ENCODE measurements at places on chromosomes 11 and 22.

GRCh38 chr11:58573451-58574104 lies 2.1 kb downstream of the LPXN start:
- DNase-seq, result peak; percentile 73

- DNase-seq, result no peak
Measured at GRCh38 chr11:14873632-14874031, 18.4 kb downstream of the CYP2R1 start.

DNA sequence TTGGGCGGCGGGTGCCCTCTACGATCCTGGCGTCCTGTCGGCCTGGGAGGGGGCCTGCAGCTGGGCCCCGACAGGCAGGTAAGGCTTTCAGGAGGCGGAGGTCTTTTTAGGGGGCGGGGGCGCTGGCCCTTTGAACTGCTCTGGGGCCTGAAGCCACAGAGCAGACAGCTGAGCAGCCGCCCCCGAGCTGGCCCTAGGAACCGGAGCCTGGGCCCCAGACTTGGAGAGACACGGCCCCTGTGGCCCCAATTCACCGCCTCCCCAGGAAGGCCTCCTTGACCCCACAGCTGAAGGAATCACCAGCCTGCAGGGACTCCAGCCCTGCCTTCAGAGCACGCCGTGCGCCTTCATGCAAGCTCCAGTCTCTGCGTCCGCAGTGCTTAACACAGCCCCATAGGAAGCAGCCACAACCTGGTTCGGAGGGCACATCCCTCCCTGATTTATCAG lies 618 bp upstream of the CERK start:
- DNase-seq, result no peak

DNA sequence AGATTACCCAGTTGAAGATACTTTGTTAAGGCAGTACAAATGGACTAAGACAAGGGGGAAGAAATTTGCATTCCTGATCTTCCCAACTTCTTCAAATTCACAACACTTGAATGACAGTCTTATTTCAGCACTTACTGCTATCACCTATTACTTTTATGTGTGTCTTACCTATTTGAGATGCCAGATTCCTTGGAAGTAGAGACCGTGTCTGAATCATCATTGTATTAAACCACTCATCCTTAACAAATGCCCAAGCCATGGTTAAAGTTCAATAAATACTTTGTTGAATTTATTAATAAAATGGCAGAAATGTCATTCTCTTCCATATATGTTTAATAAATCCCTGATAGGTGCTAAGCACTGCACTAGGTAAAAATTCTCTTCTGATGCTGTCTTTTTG lies 18.3 kb downstream of the SC5D start:
- no peak for DNase-seq

Measured in activated CD4-positive, alpha-beta T cell treated with anti-CD3 and anti-CD28 coated beads for 4 hours (primary cell).